Activated CD8-positive, alpha-beta T cell treated with anti-CD3 and anti-CD28 coated beads, Interleukin-2, amount 10 ng/mL, durations not matched to agents 7 days and 5 days (primary cell): ENCODE measurements at places on chromosomes 5 and 9. TPM values are rescaled to one million over a fixed set of nuclear protein-coding genes. Genes with fewer than 3 reads are reported as not detected.

DNA sequence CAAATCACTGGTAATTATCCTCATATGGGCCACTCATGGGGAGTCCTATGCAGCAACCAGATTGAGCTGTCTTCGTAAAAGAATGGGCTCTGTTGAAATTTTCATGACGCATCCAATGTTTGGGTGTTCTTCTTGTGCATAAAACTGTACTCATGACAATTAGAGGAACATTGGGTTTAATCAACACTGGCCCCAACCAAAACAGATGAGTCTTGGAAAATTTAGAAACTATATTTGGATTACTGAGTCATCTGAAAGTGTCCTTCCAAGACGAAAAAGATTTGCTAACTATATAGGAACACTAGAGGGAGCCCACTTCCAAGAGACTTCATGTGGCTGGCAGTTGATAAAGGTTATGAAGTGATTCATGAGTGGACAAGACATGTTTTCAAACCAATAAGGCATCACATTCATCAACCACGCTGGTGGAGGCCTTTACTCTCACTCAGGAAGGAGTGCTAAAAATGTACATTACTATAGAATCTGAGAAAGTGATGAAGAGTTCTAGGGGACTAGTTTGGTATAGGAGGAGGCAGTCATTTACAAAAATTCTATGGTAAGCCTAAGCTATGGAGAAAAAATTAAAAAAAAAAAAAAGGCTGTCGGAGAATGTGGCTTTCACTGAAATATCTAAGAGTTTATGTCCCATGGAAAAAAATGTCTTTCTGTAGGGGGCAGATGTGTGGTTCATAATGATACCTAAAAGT is 313.5 kb downstream of the PRDM9 start:
- DNase-seq = no peak
- no peaks in the 10 kb centered on the region for H3K27me3 ChIP-seq
- no peaks in the 10 kb centered on the region for H3K36me3 ChIP-seq
- H3K4me1 ChIP-seq = no peaks in the 10 kb centered on the region
- no peak overlapping the region for H3K27ac ChIP-seq
- no peak overlapping the region for H3K4me3 ChIP-seq

DNA sequence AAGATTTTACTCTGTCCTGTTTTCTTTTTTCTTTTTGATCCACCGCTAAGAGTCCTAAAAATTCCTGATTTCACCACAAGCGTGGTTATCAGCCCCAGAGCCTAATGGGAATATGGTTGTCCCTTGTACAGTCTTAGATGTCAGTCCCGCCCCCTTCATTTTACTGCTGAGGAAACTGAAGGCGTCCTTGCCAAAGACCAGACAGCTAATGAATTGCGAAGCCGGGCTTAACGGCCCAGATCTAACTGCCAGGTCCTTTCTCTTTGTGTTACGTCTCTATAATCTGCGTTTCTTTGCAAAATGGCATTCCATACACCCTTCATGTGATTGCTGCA is 497 bp downstream of the NSA2 start:
- H3K4me3 ChIP-seq = peak overlapping the region; percentile 100
- no peaks in the 10 kb centered on the region for H3K27me3 ChIP-seq
- peak; percentile 25 for DNase-seq
- H3K27ac ChIP-seq = peak overlapping the region; percentile 99
- H3K4me1 ChIP-seq = peaks cover 24% of the 10 kb centered on the region
- peaks cover 51% of the 10 kb centered on the region for H3K36me3 ChIP-seq

The TEX48 gene
- 0.61 TPM for total RNA-seq

The TTC23L gene
- total RNA-seq = not detected
